Stimulated activated naive B cell treated with anti-CD40 and anti-IgM and Interleukin-4, amounts not matched to agents 10 μg/mL and 1 μg/mL and 100 μg/mL, for 72 hours (primary cell): ENCODE measurements at places on chromosomes 1 and 21.

DNA sequence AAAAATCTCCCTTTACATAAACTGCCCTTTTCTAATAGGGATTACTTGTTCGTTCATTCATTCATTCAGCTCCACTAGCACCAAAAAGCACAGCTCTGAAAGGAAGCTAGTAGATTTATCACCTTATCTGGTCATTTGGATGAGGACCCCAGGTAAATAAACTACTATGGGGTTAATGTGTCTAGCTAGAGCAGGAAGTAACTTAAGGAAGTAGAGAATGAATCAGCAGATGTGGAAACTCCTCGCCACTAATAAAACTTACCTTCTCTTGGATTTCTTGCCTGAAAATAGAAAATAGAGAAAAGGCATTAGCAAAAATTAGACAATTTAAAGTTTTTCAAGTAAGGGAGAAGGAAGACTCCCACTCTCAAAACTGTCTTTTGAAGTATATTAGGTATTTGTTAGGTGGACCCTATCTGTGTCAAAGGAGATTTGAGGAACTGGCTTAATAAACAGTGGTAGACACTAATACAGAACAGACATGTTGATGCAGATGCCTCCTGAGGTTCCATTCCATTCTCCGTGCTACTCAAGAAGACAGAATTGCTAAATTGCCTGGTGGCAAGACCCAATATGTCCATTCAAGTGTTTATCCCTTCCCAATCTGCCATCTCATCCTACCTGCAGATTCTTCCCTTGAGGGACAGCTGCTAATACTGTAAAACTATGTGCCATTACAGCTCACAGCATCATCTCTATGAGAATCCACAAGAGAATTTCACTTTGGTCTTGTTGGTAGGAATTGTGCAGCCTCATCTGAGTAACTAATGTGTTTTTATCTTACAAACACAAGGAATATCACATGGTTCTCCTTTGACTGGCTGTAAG is 14.9 kb downstream of the SELL start:
- H3K4me1 ChIP-seq = peaks cover 94% of the 10 kb centered on the region
- H3K4me3 ChIP-seq = peak overlapping the region; percentile 50
- H3K27ac ChIP-seq = peak overlapping the region; percentile 85
- DNase-seq = no peak
- no peaks in the 10 kb centered on the region for H3K27me3 ChIP-seq

GRCh38 chr21:16644685-16645084 is 868.2 kb upstream of the CXADR start:
- no peak overlapping the region for H3K27ac ChIP-seq
- DNase-seq = no peak
- no peaks in the 10 kb centered on the region for H3K4me1 ChIP-seq
- no peaks in the 10 kb centered on the region for H3K27me3 ChIP-seq

DNA sequence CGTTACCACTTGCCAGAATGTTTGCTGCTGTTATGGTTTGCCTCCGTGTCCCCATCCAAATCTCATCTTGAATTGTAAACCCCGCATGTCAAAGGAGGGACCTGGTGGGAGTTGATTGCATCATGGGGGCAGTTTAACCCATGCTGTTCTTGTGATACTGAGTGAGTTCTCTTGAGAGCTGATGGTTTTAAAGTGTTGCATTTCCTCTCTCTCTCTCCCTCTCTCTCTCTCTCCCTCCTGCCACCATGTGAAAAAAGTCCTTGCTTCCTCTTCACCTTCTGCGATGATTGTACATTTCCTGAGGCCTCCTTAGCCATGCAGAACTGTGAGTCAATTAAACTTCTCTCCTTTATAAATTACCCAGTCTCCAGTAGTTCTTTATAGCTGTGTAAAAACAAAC is 44.4 kb downstream of the CFHR5 start:
- H3K27ac ChIP-seq = no peak overlapping the region
- no peaks in the 10 kb centered on the region for H3K36me3 ChIP-seq

DNA sequence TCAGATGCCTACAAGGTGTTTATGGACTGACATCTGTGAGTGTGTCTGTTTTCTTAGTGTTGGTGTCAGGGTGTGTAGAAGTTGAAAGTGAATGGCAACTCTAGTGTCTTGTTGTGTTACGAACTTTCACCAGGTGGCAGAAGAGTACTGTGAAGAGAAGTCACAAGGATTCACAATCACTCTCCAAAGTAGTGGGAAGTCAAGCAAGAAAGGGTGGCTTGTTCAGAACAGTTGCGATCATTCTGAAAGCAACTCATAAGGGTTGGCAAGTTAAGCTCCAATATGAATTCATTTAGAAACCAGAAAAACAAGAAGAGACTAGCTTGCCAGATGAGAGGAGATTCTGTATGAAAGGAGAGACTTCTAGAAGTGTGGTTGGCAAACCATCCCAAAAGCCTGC is 86.1 kb downstream of the FASLG start:
- H3K36me3 ChIP-seq = no peaks in the 10 kb centered on the region
- H3K4me3 ChIP-seq = peak overlapping the region; percentile 60
- H3K4me1 ChIP-seq = peaks cover 52% of the 10 kb centered on the region
- H3K27me3 ChIP-seq = no peaks in the 10 kb centered on the region
- H3K27ac ChIP-seq = peak overlapping the region; percentile 1

GRCh38 chr1:77370583-77371306 is 88.9 kb downstream of the AK5 start:
- no peaks in the 10 kb centered on the region for H3K36me3 ChIP-seq
- no peaks in the 10 kb centered on the region for H3K27me3 ChIP-seq
- H3K4me1 ChIP-seq = no peaks in the 10 kb centered on the region
- DNase-seq = no peak
- H3K4me3 ChIP-seq = no peak overlapping the region
- no peak overlapping the region for H3K27ac ChIP-seq

DNA sequence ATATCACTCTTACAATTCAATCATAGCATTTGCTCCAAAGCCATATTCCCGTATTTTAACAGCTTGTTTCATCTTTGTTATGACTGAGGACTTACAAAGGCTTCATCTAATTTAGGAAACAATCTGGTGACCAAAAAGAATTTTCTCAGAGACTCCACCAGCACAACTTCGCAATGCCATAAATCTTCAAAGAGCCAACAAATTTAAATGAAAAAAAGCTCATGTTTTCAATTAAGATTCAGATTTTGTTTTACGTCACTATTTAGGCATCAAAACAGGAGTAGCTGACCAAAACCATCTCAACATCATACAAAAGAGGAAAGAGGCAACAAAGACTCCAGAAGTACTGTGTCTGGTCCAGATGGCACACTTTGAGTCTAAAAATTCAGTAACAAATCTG is 373.3 kb downstream of the TTLL7 start:
- no peak overlapping the region for H3K4me3 ChIP-seq
- no peak overlapping the region for H3K27ac ChIP-seq
- no peaks in the 10 kb centered on the region for H3K36me3 ChIP-seq
- H3K27me3 ChIP-seq = no peaks in the 10 kb centered on the region
- no peak for DNase-seq
- peaks cover 3% of the 10 kb centered on the region for H3K4me1 ChIP-seq

DNA sequence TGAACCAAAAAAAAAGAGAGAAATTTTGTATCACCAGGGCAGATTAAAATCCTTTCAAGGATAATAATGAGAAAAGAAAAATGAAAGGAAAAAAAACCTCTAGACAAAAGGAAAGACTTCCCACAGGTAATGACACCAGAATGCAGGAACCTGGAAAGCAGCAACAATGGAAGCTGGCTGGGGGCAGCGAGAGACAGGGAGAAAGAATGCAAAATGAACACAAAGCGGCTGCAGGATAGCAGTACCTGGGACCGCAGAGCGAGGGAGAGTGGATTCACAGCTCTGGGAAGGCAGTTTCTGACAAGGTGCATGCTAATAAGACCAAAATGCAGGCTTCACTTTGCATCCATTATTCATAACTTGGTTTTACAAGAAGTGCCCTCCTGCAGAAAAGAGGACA is 349.0 kb downstream of the SIPA1L2 start:
- DNase-seq = no peak
- peaks cover 19% of the 10 kb centered on the region for H3K27me3 ChIP-seq
- H3K36me3 ChIP-seq = no peaks in the 10 kb centered on the region
- H3K27ac ChIP-seq = no peak overlapping the region
- H3K4me3 ChIP-seq = no peak overlapping the region
- H3K4me1 ChIP-seq = no peaks in the 10 kb centered on the region

- H3K4me1 ChIP-seq = peaks cover 21% of the 10 kb centered on the region
- H3K36me3 ChIP-seq = peaks cover 14% of the 10 kb centered on the region
- no peak for DNase-seq
- H3K27me3 ChIP-seq = peaks cover 5% of the 10 kb centered on the region
These were observed 27.1 kb upstream of the RERE start for GRCh38 chr1:8844501-8845006.

DNA sequence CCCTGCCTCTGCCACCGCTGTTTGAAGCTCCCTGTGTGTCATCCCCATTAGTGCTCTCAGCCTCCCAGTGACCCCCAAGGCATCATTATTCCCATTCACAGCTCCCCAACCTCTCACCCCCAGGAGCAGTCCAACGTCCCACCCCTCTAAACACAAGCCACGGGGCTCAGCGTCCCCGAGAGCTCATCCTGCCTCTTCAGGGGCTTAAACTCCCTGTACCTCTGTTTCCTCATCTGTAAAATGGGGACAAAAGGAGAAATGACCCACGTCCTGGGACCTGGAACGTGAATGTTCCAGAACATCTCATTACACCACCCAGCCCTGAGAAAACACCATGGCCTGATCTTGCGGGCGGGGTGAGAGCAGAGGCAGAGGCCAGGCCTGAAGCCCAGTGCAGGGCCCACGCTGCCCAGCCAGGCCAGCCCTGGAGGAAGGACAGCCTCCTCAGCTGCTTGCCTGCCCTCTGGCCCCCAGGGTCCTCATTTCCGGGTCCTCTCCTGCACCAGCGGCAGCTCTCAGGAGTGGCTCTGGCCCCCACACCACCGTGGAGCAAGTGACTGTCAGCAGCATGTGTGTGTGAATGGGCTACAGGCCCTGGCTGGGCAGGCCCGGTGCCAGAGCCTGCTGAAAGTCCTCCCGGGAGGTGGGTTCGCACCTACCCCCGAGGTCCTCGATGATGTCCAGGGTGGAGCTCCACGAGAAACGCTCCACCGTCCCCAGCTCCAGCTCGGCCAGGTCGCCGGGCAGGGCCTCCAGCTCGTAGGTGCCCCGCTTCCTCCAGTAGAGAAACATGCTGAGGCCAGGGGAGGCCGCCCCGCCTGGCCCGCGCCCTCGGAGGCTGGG is 14.1 kb upstream of the PLEKHG5 start:
- peaks cover 27% of the 10 kb centered on the region for H3K27me3 ChIP-seq
- no peak overlapping the region for H3K27ac ChIP-seq
- H3K4me3 ChIP-seq = no peak overlapping the region
- H3K4me1 ChIP-seq = peaks cover 9% of the 10 kb centered on the region
- peaks cover 1% of the 10 kb centered on the region for H3K36me3 ChIP-seq
